Immature natural killer cell (primary cell): ENCODE measurements at places on chromosomes 7 and 10.

DNA sequence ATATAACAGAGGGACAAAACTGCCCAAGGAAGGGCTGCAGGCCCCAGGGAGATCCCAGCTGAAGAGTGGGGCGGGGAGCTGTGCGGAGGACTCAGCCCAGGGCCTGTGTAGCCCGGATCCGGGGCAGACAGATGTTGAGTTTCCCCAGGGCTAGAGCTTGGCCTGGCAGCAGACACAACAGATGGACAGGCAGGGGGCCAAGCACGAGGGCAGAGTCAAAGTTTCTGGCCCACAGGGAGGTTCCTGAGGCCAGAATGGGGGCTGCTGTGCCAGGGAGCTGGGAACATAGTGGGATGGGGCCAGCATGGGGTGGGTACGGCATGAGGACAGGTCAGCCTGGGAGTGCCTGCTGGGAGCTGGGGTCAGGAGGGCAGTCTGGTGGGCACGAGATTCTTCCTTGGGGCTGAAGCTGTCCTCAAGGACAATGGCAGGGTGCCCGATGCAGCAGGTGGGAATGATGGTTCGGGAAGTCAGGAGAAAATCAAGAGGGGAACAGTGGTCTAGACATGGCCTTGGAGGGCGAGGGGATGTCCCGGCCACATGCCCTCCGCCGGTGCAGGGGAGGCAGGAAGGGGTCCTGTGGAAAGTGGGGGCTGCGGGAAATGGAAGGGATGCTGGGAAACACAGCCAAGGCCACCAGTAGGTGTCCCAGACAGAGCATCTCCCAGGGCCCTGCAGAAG lies 519.1 kb upstream of the FOXK1 start:
- no peak for DNase-seq
- H3K27me3 ChIP-seq: peaks cover 2% of the 10 kb centered on the region
- no peak overlapping the region for H3K4me3 ChIP-seq
- H3K4me1 ChIP-seq: no peaks in the 10 kb centered on the region

DNA sequence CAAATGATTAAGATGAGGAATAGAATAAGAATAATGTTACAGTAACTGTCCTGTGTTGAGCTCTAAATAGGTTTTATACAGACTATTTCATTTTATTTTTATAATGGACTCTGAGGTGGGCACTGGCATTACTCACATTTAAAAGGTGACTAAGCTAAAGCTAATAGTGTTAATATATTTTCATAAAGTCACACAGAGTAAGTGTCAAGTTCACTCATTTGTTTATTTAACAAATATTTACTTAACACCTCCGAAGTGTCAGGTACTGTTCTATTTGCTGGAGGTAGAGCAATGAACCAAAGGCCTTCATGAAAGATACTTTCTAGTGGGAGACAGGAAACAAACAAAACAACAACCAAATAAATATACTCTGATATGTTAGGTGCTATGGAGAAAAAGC lies 44.0 kb downstream of the ASB4 start:
- H3K27me3 ChIP-seq: no peaks in the 10 kb centered on the region
- no peaks in the 10 kb centered on the region for H3K36me3 ChIP-seq
- H3K4me1 ChIP-seq: no peaks in the 10 kb centered on the region
- H3K4me3 ChIP-seq: no peak overlapping the region
- no peak for DNase-seq

DNA sequence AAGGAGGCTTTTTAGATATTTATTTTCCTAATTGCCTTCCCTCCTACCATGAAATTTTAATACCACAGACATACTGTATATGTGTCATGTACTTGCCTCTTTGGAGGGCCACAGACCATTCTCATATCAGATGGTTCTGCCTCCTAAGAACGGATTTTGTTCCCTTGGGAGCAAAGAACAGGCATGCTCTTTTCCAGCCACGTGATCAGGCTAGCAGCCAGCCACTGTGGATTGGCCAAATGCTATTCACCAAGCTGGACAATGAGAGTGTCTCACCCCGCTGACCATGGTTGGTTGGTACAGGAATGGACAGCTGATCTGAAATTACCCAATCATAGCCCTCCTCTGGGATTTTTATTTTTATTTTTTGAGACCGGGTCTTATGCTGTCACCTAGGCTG lies 21.5 kb upstream of the CRHR2 start:
- H3K27me3 ChIP-seq: peaks cover 5% of the 10 kb centered on the region
- H3K27ac ChIP-seq: no peak overlapping the region
- no peak overlapping the region for H3K4me3 ChIP-seq
- H3K4me1 ChIP-seq: no peaks in the 10 kb centered on the region

DNA sequence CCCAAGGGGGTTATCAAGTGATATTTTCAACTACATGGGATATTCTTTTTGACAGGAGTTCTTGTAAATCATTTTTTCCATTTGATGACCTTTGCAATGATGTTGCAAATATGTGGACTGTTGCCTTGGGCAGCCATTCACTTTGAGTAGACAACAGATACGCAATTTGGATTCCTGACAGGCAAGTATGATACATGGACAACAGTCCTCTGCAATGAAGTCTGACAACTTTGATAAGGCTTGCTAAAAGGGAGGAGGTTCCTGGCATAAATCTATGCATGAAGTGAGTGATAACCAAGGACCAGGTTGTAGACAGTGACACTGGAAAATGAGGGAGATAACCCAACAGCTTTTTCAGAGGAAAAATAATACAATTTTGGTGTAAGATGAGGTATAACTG lies 17.7 kb downstream of the LRRD1 start:
- DNase-seq: no peak
- no peaks in the 10 kb centered on the region for H3K36me3 ChIP-seq
- peaks cover 7% of the 10 kb centered on the region for H3K27me3 ChIP-seq
- no peak overlapping the region for H3K27ac ChIP-seq
- H3K4me3 ChIP-seq: no peak overlapping the region

- no peaks in the 10 kb centered on the region for H3K27me3 ChIP-seq
- no peak overlapping the region for H3K27ac ChIP-seq
- no peaks in the 10 kb centered on the region for H3K36me3 ChIP-seq
Observed at GRCh38 chr10:133011882-133012281, 69.5 kb upstream of the CFAP46 start.

DNA sequence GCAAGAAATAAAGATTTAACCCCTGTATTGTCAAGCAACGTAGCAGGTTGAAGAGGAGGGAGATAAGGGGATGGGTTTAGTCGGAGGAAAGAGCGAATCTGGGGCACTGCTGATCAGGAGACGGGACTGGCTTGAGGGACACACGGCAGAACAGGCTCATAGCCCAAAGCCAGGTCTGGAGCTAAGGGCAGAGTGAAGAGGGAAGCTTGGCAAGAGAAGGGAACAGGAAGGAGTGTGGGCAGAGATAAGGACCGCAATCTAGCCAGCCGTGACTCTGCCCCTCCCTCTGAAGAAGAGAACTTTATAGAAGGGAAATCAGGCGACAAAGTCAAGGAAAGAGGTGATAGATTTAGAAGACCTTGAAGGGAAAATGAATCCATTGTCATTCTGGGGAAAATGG lies 67.6 kb downstream of the CAV1 start:
- H3K27ac ChIP-seq: no peak overlapping the region
- H3K4me3 ChIP-seq: no peak overlapping the region
- peaks cover 12% of the 10 kb centered on the region for H3K27me3 ChIP-seq

DNA sequence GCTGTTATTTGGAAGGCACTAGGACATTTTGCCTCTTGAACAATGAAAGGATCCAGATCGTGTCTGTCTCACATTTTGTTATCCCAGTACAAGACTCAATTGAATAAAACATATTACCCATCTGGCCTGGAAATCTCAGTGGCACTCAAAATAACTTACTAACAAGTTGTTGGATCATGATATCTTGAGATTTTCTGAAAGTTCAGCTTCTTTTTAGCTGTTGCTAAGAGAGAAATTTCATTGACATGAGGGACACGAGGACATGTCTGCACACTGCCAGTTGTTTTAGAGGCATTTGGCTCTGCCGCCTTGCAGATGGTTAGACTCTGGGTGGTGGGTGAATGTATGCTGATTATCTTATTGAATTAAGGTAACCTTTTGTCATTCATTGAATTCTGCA lies 41.0 kb downstream of the KAT6B start:
- peaks cover 49% of the 10 kb centered on the region for H3K4me1 ChIP-seq
- no peaks in the 10 kb centered on the region for H3K27me3 ChIP-seq
- H3K27ac ChIP-seq: no peak overlapping the region
- no peaks in the 10 kb centered on the region for H3K36me3 ChIP-seq
- H3K4me3 ChIP-seq: no peak overlapping the region
- no peak for DNase-seq

- no peaks in the 10 kb centered on the region for H3K36me3 ChIP-seq
- peaks cover 86% of the 10 kb centered on the region for H3K4me1 ChIP-seq
- peak overlapping the region; percentile 92 for H3K27ac ChIP-seq
- no peak for DNase-seq
Observed at GRCh38 chr10:72255977-72256729, 17.6 kb upstream of the DDIT4 start.

GRCh38 chr7:24922099-24922773 lies 57.7 kb downstream of the OSBPL3 start:
- peak overlapping the region; percentile 68 for H3K27ac ChIP-seq
- DNase-seq: no peak

DNA sequence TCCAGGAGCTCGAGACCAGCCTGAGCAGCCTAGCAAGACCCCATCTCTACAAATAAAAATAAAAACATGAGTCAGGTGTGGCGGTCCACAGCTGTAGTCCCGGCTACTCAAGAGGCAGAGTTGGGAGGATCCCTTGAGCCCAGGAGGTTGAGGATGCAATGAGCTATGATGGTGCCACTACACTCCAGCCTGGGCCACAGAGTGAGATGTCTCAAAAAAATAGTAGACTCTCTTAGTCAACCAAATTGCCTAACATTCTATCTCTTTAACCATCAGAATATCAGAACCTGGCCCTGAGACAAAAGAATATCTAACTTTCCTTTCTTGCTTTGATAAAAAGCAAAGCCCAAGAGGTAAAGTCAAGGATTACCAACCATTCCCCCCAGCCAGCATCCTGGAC lies 35.0 kb upstream of the CUX1 start:
- no peaks in the 10 kb centered on the region for H3K4me1 ChIP-seq
- no peak for DNase-seq
- no peaks in the 10 kb centered on the region for H3K36me3 ChIP-seq
- no peak overlapping the region for H3K4me3 ChIP-seq
- no peak overlapping the region for H3K27ac ChIP-seq

- peaks cover 6% of the 10 kb centered on the region for H3K27me3 ChIP-seq
- H3K4me3 ChIP-seq: no peak overlapping the region
- H3K36me3 ChIP-seq: no peaks in the 10 kb centered on the region
- no peak overlapping the region for H3K27ac ChIP-seq
Observed at GRCh38 chr10:78740976-78741915, 327.5 kb upstream of the ZMIZ1 start.

DNA sequence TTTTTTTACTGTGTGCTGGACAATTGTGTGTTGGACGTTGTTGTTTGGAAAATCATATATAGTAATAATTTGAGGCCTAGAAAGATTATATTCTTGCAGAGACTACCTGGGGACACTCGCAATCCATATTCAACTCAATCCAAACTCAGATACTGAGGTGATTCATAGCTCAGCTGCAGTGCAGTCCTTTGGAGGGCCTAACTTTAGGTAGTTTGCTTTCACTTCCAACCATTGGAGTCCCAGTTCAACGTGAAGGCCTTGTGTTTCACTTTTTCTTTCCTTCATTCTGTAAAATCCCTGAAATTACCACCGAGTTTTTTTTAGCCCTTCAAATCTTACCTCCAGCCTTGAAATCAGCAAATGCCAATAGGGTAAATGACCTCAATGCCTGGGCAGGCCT lies 32.3 kb downstream of the ATRNL1 start:
- no peak overlapping the region for H3K4me3 ChIP-seq
- H3K36me3 ChIP-seq: no peaks in the 10 kb centered on the region

- H3K36me3 ChIP-seq: no peaks in the 10 kb centered on the region
- H3K27me3 ChIP-seq: no peaks in the 10 kb centered on the region
- no peak overlapping the region for H3K27ac ChIP-seq
Observed at GRCh38 chr10:112517451-112517862, 70.4 kb downstream of the VTI1A start.

GRCh38 chr10:45373003-45373575 lies 927 bp upstream of the ALOX5 start:
- peak overlapping the region; percentile 85 for H3K4me3 ChIP-seq
- H3K4me1 ChIP-seq: peaks cover 9% of the 10 kb centered on the region
- H3K27ac ChIP-seq: no peak overlapping the region
- DNase-seq: no peak
- H3K36me3 ChIP-seq: no peaks in the 10 kb centered on the region
